ENCODE measurements at places on chromosomes 2 and 18. TPM values are rescaled to one million over a fixed set of nuclear protein-coding genes. Genes with fewer than 3 reads are reported as not detected.

POTEE gene
- total RNA-seq, result not detected

SKA1 gene
- total RNA-seq, result 2.7 TPM

CEP68 gene
- 7.6 TPM for total RNA-seq

MFSD2B gene
- total RNA-seq, result not detected

COL3A1 gene
- 10,579 TPM for total RNA-seq

REEP1 gene
- total RNA-seq, result not detected
